Occipital lobe (tissue), 3 donors: ENCODE measurements at places on chromosomes 11 and 22.

DNA sequence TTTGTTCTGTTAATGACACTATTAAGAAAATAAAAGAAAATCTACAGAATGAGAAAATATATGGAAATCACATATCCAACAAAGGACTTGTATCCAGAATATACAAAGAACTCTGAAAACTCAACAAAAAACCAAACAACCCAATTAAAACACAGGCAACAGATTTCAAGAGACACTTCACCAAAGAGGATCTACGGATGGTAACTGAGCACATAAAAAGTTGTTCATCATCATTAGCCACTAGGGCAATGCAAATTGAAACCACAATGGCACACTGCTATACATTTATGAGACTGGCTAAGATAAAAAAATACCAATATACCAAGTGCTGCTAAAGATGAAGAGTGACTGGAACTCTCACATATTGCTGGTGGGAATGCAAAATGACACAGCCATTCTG is 34.5 kb upstream of the SLC25A1 start:
- no peak for DNase-seq

DNA sequence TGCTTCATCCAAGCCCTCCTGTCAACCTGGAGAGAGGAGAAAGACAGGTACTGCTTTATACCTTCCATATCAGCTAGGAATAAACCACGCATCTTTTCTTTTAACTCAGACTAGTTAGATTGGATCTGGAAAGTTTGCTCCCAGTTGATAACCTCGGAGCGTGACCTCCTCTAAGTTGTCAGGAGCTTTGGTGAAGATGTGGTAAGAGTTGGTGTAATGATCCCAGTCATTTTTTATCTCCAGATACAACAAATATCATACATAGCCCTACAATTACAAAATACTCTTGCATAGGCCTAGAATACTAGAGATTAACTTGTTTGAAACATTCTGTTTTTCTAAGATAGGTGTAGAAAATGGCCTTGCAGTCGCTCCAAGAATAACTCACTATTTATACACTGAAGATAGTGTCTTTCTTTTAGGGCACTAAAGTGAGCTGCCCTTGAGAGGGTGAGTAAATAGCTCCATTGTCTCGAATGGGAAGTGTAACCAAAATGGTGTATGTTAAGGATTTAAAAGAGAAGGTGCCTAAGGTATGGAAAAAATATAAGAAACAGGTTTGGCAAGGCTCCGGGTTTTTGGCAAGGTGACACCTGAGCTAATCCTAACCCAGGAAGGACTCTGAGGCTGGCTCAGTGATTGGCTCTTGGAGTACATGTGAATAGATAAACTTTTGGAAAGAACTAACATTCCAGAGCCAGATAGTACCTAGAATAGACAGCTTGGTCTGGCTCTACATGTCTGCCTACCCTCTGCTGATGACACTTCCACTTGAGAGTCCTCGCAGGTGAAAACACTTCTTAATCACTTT is 59.4 kb downstream of the GLYATL1 start:
- no peak for DNase-seq

- no peak for DNase-seq
These were observed 75.1 kb downstream of the LARGE2 start for GRCh38 chr11:45997599-45997998.

GRCh38 chr11:106321601-106322000 is 244.1 kb downstream of the AASDHPPT start:
- DNase-seq, result no peak

GRCh38 chr11:35622070-35622469 is 3.8 kb downstream of the FJX1 start:
- no peak for DNase-seq

GRCh38 chr11:117009905-117010605 is 88.2 kb downstream of the SIK3 start:
- DNase-seq, result no peak

DNA sequence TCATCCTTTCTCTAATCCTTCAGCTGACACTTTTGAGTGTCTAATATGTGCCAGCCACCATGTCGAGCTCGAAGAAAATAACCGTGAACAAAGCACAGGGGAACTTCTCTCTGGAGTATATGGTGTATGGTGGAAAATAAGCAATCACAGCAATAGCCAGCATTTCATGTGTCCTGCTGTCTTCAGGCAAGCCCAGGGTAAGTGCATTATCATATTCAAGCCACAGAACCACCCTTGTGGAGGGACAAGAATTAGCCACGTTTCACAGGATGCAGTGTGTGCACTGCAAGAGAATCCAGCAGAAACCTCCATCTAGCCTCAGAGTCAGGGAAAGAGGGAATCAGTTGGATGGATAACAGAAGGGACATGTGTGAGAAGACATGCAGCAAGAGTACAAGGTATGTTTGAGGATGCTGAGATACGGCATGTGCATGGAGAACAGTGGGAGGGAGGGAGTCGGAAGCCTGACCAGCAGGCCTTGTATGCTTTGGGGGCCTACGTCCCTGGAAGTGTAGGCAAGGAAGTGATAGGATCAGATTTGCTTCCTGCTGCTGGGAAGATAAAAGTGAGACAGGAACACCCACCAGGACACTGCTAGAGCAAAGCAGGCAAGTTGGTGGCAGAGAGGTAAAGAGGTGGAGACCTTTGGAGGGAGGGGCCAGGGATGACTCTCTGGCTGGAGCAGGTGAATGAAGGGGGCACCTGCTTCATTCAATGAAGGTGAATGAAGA is 14.7 kb upstream of the GNAZ start:
- no peak for DNase-seq

- DNase-seq, result no peak
These were observed 19.2 kb downstream of the MRGPRX3 start for GRCh38 chr11:18151581-18151980.

DNA sequence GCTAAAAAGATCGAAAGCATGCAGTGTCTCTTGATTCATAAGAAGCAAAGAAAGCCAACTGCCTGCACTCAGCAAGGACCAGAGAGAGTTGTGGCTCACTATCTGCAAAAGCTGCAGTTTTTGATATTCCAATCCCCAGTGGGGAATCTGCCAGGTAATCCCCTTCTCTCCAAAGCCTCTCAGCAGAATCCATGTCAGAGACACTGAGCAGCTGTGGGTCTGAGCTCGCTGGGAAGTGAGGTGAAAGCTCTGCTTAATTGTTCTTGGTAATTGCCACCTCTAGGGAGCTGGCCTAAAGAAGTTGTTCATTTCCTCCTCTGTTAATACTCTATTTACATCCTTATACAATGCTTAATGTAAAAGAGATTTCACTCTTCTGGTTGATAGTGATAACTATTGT is 261.3 kb upstream of the LRRC4C start:
- DNase-seq, result no peak

DNA sequence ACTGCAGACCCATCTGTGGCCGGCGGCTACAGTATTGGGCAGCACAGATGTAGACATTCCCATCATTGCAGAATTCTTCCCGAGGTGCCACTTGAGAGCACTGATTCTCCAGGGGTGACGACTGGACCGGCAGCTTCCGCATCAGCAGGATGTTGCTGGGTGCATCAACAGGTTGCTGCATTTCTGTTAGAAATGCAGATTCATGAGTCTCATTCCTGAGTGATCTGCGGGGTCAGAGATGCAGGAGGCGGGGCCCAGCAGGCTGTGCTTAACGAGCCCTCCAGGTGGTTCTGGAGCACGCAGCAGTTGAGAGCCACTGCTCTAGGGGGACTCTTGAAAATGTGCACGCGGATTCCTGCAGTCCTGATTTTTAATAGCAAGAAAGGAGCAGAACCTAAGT is 321.8 kb downstream of the TBC1D22A start:
- DNase-seq, result no peak

GRCh38 chr11:96218006-96218405 is 125.0 kb downstream of the MAML2 start:
- no peak for DNase-seq

DNA sequence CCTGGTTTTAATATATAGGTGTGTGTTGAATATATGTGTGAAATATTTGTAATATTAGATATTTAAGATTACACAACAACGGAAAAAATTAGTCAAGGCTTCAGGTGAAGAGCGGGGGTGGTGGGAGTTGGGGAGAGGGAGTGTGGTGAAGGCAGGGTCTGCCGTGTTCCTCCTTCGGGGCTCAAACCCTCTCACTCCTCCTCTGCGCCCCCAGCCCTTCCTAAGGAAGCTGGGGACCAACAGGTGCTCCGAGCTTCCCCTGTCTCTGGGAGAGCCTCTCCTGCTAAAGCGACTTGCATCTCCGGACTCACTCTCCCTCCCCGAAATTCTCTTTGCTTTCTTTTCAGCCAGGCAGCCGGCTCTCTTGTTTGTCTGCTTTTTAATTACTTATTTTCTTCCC is 960 bp upstream of the CADM1 start:
- DNase-seq, result no peak

DNA sequence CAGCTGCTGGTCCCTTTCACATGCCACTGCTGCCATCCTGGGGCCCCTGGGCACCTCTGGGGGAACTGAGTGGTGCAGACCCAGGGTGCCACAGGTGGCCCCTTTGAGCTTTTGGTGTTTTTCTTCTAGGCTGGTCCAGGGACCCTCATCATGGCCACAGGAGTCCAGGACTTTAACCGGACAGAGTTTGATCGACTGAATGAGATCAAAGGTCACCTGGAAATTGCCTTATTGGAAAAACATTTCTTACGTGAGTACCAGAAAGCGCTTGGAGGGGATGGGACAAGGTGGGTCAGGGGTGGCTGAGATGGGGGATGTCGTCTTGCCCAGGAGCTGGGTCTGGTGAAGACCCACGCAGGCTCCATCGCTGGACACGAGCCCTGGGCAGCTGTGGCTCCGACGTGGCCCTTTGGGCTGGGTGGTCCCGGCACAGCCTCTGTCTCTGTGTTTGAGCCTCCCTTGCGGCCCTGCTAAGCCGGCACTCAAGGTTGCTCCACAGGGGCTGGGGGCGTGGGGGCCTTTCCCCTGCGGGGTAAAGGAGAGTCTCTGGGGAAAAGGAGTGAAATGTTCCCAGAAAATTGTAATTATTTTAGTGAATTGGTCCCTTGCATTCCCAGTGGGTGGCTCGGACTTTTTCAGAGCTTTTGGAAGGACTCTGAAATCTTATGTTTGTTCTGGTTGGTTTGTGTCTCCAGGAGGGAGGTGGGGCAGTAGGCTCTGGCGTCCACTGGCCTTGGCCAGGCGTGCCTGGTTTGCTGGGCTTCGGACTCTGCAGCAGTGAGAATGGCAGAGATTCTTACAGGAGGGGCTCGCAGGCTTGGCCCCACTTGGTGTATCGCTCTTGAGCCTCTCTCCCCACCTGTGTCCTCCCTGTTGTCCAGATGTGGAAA is 17.8 kb downstream of the GRAMD4 start:
- no peak for DNase-seq

- DNase-seq, result no peak
These were observed 4.9 kb upstream of the OR8B4 start for GRCh38 chr11:124429599-124429998.

GRCh38 chr11:68955607-68955958 is 25.2 kb downstream of the MRGPRD start:
- no peak for DNase-seq

- DNase-seq, result no peak
These were observed 11.3 kb downstream of the SLC17A6 start for GRCh38 chr11:22349491-22349890.

GRCh38 chr22:19853879-19854777 is 546 bp downstream of the GNB1L start:
- DNase-seq, result no peak

GRCh38 chr22:43449205-43449830 is 37.5 kb downstream of the MPPED1 start:
- DNase-seq, result no peak

DNA sequence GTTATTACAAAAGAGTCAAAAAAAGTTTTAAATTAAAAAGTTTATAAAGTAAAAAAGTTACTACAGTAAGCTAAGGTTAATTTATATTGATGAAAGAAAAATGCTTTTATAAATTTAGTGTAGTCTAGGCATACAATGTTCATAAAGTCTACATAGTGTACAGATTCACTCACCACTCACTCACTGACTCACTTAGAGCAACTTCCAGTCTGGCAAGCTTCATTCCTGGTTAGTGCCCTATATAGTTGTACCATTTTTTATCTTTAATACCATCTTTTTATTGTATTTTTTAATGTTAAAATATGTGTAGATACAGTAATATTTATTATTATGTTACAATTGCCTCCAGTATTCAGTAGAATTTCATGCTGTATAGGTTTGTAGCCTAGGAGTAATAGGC is 2.6 kb upstream of the MMP10 start:
- DNase-seq, result no peak

- no peak for DNase-seq
These were observed 73.5 kb upstream of the WNT7B start for GRCh38 chr22:46050451-46050845.

DNA sequence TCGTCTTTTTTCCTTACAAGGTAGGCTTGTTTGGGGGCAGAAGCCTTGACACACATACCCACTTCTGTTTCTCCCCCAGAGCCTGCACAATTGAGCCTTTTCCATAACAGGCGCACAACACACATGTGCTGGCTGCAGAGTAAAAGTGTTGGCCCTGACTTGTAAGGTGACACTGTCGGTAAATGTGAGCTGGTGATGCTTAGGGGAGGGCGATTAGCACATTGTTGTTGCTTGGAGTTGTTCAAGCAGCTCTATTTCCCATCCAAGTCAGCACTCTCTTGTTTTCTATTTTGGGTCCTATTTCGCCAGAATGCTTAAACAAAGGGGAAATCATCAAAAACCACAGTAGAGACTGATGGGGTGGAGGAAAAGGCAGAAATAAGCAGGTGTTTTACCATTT is 51.9 kb upstream of the PTPRJ start:
- DNase-seq, result no peak

DNA sequence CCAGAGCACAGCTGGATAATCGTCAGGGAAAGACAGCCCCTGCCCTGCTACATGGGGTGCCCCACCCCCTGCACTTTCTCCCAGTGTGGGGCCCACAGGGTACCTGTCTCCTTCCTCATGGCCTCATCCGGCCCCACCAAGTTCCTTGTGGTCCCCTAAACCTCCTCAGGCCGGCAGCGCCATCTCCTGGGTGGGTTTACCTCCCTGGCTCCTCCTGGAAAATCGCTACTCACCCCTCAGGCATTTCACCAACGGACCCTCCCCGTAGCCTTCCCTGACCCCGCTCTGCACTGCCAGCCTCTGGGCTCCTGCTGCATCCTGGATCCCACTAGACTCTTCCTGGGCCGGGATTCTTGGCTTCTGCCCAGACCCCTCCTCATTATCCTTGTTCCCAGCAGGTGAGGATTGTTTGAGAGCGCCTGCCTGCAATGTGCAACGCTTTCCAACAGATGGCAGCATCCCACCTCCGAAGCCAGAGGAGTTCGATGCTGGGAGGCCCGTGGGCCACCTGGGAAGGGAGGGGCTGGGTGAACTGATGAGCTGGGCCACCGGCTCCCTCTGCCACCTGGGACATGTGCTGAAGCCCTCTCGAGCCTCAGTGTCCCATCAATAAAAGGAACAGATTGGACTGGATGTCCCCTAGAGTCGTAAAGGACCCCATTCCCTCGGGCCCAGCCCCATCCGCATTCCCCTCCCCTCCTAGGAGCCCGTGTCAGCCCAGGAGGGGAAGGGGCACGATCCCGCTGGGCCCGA is 44.2 kb upstream of the TTLL12 start:
- DNase-seq, result no peak

DNA sequence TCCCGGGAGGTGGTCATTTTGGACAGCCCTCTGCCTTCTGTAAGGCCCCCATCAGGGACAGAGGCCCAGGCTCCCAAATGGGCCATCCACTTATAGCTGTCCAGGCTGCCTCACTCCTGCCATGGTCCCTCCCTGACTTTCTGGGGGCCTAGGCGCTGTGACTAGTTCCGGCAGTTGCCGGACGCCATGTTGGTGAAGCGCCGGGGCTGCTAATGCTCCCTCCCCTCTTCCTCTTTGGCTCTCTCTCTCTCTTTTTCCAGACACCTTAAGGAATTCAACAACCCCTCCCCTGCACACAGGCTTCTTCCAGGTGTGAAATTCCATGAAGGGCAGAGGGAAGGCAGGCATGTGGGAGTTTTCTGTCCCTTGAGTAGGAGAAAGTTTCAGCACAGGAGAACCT is 445.6 kb downstream of the SOX6 start:
- no peak for DNase-seq

GRCh38 chr11:33616552-33616951 is 84.1 kb downstream of the C11orf91 start:
- DNase-seq, result no peak
